CD4-positive, alpha-beta memory T cell (primary cell): ENCODE measurements at places on chromosomes 3 and 15. TPM values are rescaled to one million over a fixed set of nuclear protein-coding genes. Genes with fewer than 3 reads are reported as not detected.

The MKRN2 gene
- 32.0 TPM for total RNA-seq

The ZPLD1 gene
- not detected for total RNA-seq

The DPPA4 gene
- not detected for total RNA-seq

The H1-8 gene
- not detected for total RNA-seq
